ENCODE measurements at places on chromosomes 6 and 20.

DNA sequence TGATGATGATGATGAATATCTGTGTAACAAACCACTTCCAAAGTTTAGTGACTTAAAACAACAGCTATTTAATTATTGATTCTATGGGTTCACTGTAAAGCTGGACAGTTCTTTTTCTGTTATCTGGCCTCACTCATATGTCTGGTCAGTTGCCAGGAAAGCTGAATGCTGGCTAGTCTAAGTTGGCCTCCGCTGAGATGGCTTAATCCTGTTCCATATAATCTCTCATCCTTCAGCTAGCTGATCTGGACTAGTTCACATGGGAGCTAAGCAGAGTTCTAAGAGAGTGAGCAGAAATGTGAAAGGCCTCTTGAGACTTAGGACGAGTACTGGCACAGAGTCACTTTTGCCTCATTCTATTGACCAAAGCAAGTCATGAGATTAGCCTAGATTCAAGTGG lies 334.7 kb upstream of the FLRT3 start:
- peak; percentile 55 for DNase-seq

GRCh38 chr20:24450624-24451376 lies 18.6 kb upstream of the SYNDIG1 start:
- no peak for DNase-seq

DNA sequence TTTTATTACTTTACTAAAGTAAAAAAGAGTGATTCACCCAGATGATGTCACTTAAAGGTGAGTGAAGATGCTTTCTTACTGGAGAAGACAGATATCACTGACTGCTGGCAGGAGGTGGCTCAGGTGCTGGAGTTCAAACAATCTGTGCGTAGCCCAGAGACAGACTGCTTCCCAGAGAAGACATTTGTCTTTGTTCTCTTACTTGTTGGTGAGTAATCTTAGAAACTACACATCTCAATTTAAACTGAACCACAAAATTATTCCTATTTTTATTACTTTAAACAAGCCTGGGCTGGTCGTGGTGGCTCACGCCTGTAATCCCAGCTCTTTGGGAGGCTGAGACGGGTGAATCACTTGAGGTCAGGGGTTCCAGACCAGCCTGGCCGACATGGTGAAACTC lies 92.2 kb downstream of the CEP162 start:
- no peak for DNase-seq

DNA sequence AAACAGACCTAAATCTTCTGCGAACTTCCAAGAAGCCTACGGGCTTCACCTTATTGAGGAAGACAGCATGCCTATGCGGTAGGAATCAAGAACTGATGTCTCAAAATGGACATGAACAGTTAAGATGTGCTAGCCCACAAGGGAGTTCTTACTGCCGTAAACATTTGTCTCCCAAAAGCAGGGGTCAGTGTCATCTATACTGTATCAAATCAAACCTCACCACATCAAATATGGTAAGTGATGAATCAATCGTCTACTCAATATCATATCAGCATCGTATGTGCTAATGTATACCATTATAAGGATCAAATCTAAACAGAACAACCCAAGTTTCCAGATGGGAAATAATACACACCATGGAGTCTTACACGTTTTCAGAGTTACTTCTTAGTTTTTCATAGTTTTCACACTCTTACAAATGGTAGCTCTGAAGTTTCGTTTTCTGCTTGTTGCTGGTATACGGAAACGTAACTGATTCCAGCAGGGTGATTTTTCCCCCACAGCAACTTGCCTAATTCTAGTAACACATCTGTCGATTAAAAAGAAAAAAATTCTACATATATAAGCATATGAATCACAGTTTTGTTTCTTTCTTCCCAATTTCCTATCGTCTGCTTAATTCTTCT lies 12.6 kb downstream of the RRBP1 start:
- DNase-seq, result no peak

- DNase-seq, result no peak
These were observed 212.5 kb upstream of the CHD6 start for GRCh38 chr20:41830702-41831101.

- no peak for DNase-seq
These were observed 361.9 kb downstream of the BCKDHB start for GRCh38 chr6:80468398-80468797.

DNA sequence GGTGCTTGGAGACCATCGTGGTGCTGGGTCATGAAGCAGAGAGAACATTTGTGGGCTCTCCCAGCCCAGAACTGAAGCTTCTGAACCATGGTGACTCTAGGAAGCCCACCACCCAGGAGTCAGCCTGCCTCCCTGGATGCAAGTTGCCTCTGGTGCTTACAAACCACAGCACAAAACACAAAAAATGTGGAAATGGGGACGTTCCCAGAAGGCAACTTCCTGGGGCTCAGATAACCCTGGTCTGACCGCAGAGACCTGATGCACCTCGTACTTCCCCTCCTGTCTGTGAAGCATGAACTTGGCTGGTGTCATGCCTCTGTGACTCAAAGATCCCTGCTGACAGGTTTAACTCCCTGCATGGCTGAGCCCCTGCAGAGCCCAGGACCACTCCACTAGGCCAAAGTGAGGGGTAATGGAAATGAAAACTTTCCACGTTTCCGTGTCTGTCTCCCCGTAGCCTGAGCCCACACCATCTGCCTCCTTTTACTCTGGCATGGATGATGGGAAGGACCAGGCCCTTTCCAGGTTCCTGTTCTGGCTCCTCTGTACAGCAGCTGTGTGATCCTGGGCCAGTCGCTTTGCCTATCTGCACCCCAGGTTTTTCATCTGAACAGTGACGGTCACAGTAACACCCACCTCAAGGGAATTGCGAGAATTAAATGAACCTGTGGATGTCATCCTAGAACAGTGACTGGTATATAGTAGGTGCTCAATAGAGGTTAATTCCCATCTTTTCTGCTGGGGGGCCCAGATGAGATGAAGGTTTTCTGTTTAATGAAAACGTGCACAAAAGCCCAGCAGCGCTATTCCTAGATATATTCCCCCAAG lies 57.7 kb downstream of the PPP1R16B start:
- no peak for DNase-seq

DNA sequence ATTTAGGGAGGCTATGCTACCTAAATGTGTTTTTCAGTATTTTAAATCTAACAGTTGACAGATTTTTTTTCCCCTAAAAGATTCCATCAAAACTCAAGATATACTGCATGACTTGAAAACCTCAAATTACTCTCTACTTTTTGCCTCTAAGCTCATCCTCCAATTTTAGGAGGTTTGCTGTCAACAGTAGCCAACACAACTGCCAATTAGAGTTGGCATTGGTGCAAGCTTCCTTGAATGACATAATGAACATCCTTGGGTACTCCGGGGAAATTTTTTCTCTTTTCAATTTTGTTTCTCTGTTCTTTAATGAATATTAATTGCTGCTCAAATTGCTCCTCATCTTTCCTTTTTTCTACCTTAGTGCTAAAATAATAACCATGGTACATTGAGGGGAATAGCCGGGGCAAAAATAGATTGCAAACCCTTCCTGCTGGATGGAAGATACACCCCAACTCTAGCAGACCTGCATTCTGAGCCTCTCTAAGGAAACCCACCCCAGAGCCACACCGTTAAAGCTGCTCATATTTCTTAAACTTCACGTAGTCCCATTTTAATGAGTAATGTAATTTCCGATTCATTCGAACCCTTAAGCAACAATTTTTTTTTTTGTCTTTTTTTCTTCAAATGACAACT lies 34.3 kb downstream of the SLC22A23 start:
- no peak for DNase-seq

DNA sequence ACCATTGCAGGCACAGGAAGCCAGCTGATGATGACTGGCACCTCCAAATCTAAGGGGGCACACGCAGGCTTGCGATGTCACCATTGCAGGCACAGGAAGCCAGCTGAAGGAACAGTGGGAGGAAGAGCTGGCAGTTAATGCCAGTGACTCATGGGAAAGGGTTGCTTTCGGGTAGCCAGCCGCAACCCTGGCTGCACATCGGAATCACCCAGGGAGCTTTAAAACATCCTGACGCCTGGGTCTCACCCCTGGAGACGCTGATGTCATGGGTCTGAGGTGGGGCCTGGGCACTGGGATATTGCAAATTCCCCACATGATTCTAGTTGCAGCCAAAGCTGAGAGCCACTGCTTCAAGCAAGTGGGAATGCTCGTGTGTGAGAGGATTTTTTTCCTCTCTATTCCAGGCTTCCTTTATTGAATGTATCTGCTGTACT lies 16.1 kb upstream of the CCN6 start:
- DNase-seq, result peak; percentile 92

DNA sequence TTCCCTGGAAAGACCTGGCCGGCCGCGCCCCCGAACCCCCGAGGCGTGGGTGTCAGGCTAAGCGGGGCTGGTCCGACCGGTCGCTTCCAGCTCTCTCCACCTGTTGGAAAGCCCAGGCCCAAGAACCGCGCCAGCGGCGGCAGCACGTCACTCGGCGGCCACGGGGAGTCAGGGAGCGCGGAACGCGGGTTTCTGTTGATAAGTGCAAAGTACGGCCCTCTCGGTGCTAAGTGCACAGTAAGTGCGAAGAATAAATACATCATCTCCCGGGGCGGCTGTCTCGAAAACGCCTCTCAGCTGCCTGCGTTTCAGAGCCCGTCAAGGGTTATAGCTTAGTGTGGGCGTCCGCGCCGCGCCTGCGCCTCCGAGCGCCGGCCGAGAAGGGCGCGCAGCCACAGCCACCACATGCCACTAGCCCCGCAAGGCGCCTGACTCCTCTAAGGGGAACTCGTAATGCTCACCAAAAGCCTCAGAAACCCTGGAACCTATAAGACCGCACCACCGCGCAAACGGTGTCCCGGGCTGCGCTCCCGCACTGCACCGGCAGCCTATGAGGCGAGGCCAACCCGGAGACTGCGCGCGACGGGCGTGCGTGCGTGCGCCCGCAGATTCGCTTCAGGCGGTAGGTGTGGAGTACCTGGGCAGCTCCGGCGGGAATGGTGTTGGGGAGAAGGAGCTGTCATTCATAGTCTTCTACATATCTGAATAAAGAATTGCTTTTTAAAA lies 9.2 kb upstream of the TBX18 start:
- DNase-seq, result no peak

DNA sequence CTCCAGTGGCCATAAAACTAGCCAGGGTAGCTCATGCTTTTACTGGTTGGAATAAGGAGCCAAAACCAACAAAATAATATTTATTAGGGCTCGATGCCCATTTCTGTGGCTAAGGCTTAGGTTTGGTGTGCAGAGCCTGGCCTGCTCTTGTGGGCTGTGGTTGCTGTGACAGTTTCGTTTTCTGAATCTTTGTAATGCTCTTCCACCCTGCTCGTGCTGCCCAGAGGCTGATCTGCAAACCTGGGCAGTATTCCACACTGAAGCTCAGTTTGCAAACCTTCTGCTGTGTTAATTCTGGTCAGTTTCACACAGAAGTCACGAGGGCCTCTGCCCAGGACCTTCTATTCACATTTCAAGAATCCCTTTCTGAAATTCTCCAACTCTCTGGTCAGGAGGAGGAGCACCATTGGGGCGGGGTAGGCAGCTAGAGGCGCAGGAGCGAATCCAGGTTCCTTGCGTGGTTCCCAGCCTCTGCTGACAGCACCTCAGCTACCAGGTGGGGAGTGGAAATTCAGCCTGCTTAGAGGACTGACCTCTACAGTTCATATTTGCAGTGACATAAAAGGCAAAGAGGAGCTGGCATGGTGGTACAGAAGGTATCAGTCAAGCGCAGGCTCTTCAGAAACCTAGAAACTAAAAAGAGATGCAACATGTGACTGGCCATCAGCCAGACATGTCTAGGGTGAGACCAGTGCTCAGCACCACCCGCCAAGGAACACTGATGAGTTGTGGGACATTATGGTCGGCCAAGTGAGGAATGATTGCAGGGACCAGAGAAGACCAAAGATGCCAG lies 14.3 kb upstream of the C20orf144 start:
- DNase-seq, result no peak

- peak; percentile 43 for DNase-seq
These were observed 25.1 kb downstream of the MYBL2 start for GRCh38 chr20:43691928-43692524.

DNA sequence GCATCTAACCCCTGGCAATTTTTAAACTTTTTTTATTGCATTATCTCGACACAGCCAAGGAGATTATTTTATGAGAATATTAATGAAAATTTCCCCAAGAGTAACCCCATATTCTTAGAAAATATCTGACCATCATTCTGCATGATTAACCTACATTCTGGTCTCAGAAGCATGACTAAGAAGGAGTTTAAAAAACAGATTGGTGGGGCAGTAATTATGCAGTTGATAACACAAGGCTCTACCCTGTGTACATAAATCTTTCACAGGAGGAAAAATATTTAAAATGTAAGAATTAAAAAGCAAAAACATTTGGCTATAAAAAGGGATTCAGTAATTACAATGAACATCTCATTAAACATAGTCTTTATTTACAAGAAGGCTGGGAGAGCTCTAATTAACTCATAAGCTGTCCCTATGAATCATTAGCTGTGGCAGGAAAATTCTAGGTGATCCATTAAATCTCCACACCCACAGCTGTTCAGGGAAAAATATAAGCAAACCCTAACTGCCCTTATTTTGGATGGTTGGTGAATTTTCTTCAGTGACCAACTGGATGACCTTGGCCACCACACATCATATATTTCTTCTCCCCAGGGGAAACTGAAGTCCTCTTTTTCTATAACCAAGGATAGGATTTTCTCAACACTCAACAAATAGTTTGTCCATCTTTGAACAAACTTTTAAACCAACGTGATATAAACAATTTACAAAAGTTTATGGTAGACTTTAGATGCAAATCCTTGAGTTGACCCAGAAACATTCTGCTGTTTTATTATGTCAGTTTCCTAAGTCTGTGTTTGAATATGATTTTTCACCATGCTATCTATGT lies 59.5 kb downstream of the PDE7B start:
- DNase-seq, result peak; percentile 58

DNA sequence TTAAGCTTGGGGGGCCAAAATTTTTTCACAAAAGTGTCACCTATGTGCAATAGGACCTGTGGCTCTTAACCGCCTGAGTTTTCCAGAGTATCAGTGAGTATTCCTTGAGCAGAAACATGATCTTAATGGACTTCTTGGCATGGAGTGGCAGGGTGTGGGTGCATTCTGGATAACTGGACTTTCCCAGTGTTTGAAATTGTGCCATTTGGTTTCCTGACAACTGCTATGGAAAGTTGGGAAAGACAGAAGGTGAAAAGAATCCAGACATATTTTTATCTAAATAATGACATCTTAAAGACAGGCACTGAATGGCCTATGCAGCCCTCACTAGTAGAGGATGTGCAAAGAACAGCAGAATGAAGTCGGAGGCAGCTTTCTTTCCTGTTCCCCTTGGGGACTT lies 34.3 kb upstream of the ADTRP start:
- DNase-seq, result no peak

DNA sequence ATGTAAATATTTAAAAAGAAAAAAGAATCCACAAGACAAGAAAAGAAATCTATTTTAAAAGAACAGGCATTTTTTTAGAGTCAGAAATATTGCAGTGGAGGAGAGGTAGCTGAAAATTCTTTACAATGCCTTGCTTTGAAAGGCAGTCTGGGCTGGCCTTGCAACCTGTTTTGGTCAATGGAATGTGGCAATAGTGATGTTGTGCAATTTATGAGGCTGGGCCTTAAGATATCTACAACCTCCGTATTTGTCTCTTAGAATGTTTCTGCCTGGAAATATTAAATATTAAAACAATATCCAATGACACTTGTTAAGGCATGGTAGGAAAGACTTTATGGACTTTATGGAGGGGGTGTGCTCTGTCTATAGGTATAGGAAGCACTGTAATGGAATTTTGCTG lies 14.8 kb upstream of the SCGN start:
- peak; percentile 27 for DNase-seq

All from amniotic epithelial cell (primary cell).